ENCODE measurements at places on chromosomes 16 and 17.

GRCh38 chr17:65182233-65182632 lies 45.1 kb downstream of the RGS9 start:
- DNase-seq: no peak

- no peak for DNase-seq
Measured at GRCh38 chr16:79151-80054, 1.4 kb downstream of the MPG start.

- peak; percentile 60 for DNase-seq
Measured at GRCh38 chr16:58409316-58409973, 17.2 kb downstream of the GINS3 start.

DNA sequence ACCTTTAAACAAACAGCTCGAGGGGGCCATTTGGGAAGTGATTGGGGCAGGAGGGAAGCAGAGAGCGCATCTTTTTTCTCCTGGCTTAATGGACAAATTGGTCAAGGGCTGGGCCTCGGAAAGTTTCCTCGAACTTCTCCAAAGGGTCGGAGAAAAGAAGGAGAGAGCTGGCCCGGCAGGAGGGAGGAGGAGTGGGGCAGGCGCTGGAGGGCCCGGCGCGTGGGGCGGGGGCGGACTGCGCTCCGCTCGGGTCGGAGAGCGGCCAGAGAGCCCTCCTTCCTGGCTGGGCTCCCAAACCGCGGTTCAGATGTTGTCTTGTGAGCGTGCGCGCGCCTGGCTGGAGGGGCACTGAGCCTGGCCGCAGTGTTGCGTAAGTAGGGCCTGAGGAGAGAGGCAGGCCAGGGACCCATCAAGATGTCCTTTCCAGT lies 1.2 kb downstream of the MMP2 start:
- DNase-seq: peak; percentile 93

GRCh38 chr17:54976316-54976715 lies 7.8 kb downstream of the STXBP4 start:
- no peak for DNase-seq
